ENCODE measurements at places on chromosomes 12 and 14.

GRCh38 chr12:96420277-96420835 is 20.1 kb upstream of the CDK17 start:
- no peak for ATAC-seq

DNA sequence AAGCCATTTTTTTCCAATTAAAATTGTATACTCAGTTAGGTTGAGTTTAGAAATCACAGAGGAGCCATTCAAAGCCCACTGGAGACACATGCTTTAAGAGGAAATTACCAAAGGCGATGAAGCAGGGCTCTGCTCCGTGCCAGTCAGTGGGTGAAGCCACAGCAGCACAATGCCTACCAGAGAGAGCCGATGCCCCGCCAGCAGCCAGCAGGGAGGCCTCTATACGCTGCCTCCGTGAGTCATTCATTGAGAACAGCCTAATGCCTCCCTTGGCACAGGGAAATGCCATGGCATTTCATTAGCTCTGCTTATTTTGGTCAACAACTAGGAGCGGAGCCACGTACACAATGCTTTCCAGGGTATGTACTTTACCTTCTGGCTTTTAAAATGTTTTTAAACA is 197.8 kb upstream of the FRMD6 start:
- ATAC-seq, result peak; percentile 86

GRCh38 chr12:113990250-113991223 is 24.4 kb upstream of the RBM19 start:
- ATAC-seq, result no peak

GRCh38 chr12:76726626-76727025 is 37.3 kb upstream of the ZDHHC17 start:
- ATAC-seq, result no peak

- ATAC-seq, result no peak
Measured at GRCh38 chr14:21072031-21072473, 1.9 kb downstream of the ARHGEF40 start.

- peak; percentile 27 for ATAC-seq
Measured at GRCh38 chr14:55585854-55586253, 5.8 kb downstream of the KTN1 start.

DNA sequence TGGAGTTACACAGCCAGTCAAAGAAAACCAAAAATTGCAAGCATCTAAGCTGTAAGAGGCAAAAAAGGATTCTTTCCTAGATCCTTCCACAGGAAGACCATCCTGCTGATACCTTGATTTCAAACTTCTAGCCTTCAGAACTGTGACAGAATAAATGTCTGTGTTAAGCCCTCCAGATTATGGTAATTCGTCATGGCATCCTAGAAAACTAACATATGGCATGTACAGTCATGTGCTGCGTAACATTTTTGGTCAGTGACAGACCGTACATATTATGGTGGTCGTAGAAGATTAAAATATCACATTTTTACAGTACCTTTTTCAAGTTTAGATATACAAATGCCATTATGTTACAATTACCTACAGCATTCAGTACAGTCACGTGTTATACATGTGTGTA is 660.9 kb upstream of the LMO3 start:
- no peak for ATAC-seq

- no peak for ATAC-seq
Measured at GRCh38 chr14:91152499-91152898, 38.6 kb downstream of the DGLUCY start.

GRCh38 chr12:6966351-6966750 is 4.1 kb downstream of the PHB2 start:
- ATAC-seq, result no peak

- ATAC-seq, result no peak
Measured at GRCh38 chr14:65920996-65921395, 508.5 kb downstream of the FUT8 start.

DNA sequence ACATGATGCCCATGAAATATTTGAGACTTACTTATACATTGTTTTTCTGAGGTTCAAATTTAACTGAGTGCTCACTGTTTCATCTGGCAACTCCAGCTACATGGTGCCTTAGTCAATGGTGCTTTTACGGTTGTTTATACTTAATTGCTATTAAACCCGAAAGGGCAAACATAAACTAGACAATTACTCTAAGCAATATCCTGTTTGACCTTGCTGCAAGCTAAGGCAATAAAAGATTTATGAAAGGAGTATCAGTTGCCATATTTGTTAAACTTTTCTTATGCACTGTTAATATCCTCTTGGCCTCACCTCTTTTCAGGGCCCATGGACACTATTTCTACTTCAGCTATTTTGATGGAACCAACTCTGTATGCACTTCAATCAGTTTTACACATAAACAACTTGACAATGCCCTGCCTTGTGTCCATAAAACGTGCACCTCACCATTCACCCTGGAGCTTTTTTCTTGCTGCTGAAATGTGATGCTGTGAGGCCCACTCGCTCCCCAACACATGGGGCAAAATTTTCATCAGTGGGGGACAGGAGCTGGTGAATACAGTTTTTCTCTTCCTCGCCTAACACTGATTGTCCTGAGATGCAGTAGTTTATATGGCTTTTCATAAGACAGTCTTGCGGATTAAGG is 64.1 kb upstream of the HIF1A start:
- ATAC-seq, result no peak

GRCh38 chr14:51507906-51508511 is 143.7 kb upstream of the FRMD6 start:
- peak; percentile 51 for ATAC-seq

- no peak for ATAC-seq
Measured at GRCh38 chr12:120940799-120941198, 36.6 kb upstream of the SPPL3 start.

DNA sequence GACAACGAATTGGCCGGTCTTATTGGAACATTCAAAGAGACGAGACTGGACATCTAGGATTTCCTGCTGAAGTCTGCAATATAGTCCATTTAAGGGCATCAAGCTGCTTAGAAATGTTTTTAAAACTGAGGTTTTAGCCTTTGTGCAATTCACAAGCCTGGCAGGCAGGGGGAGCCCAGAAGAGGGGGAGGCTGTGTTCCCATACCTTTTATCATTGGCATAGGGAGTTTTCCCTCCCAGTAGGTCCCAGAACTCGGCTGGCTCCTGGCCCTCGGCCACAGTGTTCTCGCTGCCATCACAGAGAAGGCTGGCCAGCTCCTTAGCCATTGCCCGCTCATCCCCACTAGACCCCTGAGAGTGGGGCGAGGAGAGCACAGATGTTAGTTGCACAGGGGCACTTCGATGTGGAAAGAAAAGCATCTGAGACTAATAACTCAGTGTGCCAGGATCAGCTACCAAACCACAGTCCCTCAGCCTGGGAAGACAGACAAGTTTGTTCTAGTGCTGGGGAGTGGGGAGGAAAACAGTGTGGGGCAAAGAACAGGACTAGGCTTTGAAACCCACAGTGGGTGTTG is 15.1 kb downstream of the AVIL start:
- peak; percentile 54 for ATAC-seq

DNA sequence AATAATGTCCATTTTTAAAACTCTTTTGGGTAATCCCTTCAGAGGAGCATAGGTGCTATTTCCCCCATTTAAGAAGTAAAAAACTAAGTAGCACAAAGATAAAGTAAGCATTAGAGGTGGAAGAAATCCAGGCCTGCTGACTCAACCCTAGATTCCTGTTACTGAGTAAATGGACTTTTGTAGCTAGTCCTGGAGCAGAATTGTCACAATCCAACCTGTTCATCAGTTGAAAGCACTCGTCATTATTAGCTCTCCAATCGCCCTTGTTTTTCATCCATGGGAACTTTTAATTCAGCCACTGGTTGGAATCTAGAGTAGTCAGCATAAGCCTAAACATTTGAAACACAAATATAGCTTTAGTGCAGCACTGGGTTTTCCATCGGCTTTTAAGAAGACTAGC is 139.5 kb upstream of the AMIGO2 start:
- peak; percentile 53 for ATAC-seq

DNA sequence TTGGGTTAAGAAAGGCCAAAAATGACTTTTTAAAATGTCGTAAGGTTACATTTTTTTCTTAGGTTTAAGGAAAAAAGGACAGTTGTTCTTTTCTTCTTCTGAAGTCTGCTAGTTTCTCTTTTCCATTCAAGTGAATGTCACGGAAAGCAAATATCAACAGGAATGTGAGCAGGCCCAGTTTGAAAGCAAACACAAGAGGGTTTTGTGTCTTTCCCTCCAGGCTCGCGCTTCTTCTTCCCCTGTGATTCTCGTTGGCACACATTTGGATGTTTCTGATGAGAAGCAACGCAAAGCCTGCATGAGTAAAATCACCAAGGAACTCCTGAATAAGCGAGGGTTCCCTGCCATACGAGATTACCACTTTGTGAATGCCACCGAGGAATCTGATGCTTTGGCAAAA is 85.4 kb downstream of the LRRK2 start:
- no peak for ATAC-seq

GRCh38 chr12:103181366-103182152 is 224.1 kb downstream of the ASCL1 start:
- no peak for ATAC-seq

DNA sequence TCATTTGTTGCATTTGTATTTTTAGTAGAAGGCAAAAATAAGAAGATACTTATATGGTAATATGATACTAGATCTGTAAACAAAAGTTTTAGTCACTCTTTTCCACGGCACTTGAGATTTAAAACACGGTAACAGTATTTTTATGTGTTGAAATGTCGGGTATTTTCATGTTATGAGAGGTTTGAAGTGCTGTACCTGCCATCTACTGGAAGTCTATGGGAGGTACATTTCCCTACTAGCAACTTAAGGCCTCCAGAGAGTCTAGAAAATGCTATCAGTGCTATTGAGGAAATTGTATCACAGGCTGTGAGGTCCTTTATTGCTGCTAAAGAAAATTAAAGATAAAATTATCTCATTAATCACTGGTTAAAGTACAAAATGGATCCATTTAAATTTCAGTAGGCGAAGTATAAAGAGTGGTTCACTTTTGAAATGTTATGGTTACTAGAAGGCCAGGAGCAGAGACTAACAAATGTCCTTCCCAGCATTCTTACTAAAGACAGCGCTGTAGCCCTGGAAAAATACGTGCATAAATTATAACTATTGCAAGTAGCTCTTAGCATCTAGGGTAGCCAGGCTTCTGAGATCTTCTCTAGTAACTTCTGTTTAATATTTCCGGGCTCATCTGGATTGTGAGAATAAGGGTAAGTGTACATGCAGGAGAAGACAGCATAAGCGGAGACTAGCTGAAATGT is 77.6 kb upstream of the PRKD1 start:
- no peak for ATAC-seq

DNA sequence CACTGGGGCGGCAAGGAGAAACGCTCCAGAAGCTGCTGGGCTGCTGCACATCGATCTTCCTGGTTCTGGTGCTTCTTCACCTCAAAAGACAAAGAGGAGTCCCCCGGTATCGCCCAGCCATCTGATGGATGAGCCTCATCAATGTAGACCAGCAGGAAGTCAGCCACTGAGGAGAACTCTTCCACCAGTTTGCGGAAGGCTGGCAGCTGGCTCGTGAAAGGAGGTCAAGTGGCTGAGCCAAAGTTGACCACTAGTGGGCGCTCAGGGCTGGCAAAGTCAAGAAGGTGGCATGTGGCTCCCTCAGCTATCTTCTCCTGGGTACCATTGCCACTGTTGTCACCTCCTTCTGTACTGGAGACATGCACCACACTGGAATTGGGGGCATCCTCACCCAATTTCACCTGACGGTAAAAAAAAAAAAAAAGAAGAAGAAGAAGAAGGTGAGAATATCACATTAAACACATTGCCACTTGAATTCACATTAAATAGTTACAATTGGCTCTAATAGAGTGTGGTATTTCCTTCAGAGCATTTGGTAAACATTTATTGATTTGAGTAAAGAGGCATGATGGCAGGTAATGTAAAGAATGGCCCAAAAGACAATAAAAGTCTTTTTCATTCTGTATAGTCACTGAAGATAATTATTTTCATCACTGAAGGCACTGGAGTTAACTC is 8.3 kb downstream of the DIO2 start:
- no peak for ATAC-seq

DNA sequence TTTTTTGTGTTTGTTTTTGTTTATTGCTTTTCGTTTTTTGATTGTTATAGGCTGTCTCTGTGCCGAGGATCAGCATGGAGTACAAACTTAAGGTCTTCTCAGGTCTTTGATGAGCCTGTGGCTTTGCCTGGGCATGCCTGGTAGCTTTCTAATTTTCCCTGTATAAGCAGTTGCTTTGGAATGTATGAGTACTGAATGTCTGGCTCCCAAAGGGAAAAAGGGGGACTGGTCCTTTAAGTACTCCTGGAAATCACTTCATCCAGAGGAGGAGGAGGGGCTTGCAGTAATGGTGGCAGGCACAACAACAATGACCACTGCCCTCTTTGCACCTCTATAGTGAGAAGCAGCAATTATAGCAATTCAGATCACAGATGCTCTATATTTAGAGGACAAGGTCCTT is 67.6 kb upstream of the TTC7B start:
- no peak for ATAC-seq

DNA sequence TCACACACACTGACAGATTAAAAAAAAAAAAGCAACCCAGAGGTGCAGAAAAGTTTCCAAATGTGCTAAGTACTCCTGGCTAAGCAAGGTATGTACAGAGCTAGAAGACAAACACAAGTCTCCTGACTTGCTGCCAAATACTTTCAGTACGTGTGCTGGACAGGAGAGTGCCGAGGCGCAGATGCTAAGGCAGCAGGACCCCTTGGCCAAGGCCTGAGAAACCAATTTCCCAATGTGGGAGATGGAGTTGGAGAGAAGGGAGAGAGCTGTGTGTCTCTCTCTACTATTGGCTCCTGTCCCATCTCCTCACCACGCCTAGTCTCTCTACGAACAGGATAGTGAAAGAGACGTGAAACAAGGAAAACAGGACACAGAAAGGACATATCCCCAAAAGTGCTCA is 5.3 kb downstream of the SPRYD3 start:
- ATAC-seq, result no peak

- ATAC-seq, result no peak
Measured at GRCh38 chr14:71424941-71425340, 507.3 kb upstream of the RGS6 start.

DNA sequence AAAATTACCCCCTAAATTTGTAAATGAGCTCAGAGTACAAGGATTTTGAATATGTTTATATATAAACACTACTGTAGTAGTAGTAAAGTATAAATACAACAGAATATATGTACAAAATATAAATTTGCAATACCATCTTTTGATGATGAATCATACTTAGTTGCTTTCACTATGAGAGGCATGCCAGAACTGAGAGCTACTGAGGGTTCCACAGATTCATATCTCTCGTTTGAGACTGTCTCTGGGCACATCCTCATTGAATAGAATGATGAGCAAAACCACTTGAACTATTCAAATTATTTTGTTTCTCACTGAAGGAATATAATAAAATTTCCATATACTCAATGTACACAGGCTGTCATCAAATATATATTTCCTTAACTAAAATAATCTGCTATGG is 417.6 kb downstream of the NAV3 start:
- no peak for ATAC-seq

DNA sequence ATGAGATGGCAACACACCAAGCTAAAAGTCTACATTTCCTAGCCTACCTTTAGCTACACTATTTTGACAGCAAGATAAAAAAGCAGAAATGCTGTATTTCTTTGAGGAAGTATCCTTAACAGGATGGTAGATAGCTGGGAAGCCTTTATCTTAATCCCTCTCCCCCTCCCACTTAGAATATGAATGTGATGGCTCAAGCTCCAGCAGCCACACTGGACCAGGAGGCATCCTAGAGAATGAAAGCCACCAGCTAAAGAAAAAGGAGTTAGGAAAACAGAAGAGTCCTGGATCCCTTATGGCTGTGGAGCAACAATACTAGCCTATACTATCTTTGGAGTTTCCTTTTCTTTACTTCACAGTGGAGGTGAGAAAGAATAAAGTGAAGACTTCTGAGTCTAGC is 15.1 kb downstream of the NAP1L1 start:
- no peak for ATAC-seq

Data from esophagus mucosa (tissue), 1 donor.